ENCODE measurements at places on chromosomes 1 and 21. TPM values are rescaled to one million over a fixed set of nuclear protein-coding genes. Genes with fewer than 3 reads are reported as not detected.

DNA sequence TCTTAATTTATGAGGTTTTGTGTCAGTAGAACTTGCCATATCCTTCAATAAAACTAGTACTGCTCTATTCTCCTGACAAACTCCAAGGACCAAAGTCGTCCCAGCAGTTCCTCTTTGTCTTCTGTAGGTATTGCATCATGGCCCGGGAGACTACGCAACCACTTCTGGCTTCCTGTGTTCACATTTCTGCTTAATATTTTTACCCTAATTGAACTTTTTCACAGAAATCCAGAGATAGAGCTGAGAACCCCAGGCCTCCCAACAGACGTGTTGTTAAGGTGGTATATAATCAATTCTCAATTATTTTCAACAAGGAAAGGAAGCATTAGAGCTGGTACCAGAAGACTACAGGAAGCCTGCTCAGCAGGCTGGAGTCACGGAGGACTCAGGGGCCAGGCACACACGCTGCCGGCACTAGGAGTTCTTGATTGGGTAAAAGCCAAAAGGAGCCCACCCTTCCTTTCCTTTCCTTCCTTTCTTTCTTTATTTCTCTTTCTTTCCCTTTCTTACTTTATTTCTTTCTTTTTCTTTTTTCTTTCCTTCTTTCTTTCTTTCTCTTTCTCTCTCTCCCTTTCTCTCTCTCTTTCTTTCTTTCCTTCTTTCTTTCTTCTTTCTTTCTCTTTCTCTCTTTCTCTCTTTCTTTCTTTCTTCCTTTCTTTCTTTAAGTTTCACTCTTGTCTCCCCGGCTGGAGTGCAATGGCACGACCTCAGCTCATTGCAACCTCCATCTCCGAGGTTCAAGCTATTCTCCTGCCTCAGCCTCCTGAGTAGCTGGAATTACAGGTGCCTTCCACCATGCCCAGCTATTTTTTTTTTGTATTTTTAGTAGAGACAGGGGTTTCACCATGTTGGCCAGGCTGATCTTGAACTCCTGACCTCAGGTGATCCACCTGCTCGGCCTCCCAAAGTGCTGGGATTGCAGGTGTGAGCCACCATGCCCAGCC, 173.7 kb downstream of the ZBTB18 start:
- DNase-seq: no peak

Gene FYB2
- total RNA-seq: not detected

DNA sequence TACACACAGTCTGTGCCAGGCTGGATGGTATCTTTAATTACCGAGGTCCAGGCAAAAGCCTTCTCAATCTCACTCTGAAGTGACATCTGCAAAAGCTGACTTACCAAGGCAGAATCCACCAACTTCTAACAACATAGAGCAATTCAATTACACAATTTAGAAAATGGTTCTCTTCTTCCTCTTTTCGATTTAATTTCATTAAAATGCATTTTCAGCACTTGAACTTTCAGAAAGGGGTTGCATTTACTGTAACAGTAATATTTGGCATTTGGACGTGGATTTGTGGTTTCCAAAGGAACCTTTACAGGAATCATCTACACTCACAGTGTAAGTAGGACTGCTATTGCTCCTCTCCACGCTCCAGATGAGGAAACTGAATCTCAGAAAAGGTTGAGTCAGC, 53.3 kb downstream of the ERO1B start:
- no peak for DNase-seq

DNA sequence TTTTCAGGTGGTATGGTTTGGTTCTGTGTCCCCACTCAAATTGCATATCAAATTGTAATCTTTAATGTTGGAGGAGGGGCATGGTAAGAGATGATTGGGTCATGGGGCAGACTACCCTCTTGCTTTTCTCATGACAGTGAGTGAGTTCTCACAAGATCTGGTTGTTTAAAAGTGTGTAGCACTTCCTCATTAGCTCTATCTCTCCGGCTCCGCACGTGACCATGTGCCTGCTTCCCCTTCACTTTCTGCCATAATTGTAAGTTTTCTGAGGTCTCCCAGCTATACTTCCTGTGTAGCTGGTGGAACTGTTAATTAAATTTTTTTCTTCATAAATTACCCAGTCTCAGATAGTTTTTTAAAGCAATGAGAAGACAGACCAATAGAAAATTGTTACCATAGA, 843.2 kb downstream of the AMY1C start:
- no peak for DNase-seq

- DNase-seq: no peak
These were observed 268.3 kb upstream of the PROX1 start for GRCh38 chr1:213719462-213719861.

Gene TMEM234
- total RNA-seq: 25.1 TPM

Measured in HT-29 (cell line).